ENCODE measurements at places on chromosomes 7 and 10. TPM values are rescaled to one million over a fixed set of nuclear protein-coding genes. Genes with fewer than 3 reads are reported as not detected.

CHN2 gene
- 0.81 TPM for total RNA-seq

NAMPT gene
- 84.4 TPM for total RNA-seq

MAGI2 gene
- total RNA-seq = 16.1 TPM

EN2 gene
- not detected for total RNA-seq

- no peak for DNase-seq
Measured at GRCh38 chr7:101677391-101677790, 48.3 kb upstream of the MYL10 start.

DNA sequence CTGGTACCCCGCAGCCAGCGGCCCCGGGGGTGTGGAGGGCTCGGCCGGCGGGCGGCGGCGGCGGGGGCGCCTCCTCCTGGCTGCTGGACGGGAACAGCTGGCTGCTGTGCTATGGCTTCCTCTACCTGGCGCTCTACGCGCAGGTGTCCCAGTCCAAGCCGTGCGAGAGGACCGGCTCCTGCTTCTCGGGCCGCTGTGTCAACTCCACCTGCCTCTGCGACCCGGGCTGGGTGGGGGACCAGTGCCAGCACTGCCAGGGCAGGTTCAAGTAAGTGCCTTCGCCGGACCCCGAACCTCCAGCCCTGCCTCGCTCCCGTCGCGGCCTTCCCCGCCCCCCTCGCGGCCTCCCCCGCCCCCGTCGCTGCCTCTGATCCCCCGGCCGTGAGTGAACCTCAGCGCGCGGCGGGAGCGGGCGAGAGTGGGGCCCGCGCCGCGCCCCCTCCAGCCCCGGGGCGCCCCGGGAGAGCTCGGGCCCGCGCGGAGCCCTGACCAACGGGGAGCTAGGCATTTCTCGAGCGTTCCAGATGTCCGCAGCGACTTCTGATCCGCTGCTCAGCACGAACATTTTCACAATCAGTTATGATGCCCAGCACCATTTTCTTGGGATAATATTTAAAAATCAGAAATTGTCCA is 727 bp downstream of the ATRNL1 start:
- DNase-seq = no peak

- DNase-seq = no peak
Measured at GRCh38 chr10:67772894-67773511, 65.0 kb downstream of the DNAJC12 start.

GRCh38 chr10:33566001-33566400 is 231.5 kb upstream of the NRP1 start:
- DNase-seq = no peak

DNA sequence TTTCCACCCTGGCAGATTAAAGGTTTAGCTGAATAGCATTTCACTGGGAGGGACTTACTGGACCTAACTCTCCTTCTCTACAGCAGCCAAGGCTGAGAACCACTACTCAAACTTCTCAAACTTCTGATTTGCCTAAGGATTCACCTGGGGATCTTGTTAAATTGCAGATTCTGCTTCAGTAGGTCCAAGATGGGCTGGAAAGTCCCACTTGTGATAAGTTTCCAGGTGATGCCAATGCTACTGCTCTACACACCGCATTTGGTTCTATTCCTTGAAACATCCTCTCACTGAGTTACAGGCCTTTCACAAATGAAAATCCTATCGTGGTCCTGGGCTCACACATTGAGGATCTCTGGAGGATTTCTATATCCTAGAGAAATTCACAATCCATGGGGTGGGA is 147.9 kb downstream of the CHCHD3 start:
- no peak for DNase-seq

- no peak for DNase-seq
Measured at GRCh38 chr7:140678816-140679130, 6.0 kb downstream of the ADCK2 start.

GRCh38 chr10:62027841-62028501 is 126.5 kb downstream of the ARID5B start:
- peak; percentile 37 for DNase-seq

- DNase-seq = peak; percentile 89
Measured at GRCh38 chr10:110081911-110082310, 74.1 kb downstream of the ADD3 start.

DNA sequence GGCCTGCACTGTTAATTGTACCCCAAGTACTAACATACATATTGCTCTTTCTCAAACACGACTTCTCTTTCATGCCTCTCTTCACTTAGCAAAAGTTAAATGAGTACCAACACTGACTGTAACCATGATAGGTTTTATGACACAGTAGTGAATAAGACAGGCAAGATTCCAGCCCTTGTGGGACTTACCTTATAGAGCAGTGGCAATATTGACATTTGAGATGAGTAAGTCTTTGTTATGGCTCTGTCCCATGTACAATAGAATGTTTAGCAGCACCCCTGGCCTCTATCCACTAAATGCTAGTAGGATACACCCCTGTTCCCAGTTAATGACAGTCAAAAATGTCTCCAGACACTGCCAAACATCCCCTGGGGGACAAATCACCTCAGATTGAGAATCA is 11.9 kb upstream of the COL1A2 start:
- peak; percentile 24 for DNase-seq

GRCh38 chr7:20327055-20327454 is 3.6 kb upstream of the ITGB8 start:
- peak; percentile 84 for DNase-seq

DNA sequence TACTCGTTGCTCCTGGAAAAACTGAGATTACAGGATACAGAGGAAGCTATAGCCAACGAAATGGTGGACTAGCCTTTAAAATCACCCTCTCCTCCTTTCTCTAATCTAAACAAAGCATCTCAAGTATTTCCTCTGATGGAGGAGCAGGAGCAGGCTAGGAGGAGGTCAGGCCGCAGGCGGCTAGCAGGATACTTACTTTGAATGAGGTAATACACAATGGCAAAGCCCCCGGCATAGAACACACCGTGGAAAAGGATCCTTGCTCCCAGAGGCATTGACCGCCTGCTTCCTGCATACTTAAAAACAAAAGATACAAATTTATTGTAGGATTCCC is 64.4 kb downstream of the STK17A start:
- peak; percentile 93 for DNase-seq

GRCh38 chr10:59668096-59668495 is 41.6 kb downstream of the SLC16A9 start:
- DNase-seq = no peak

Data from fibroblast of the aortic adventitia (primary cell).